Activated CD4-positive, CD25-positive, alpha-beta regulatory T cell treated with anti-CD3 and anti-CD28 coated beads, Interleukin-2, amount 50 U/mL, for 72 hours (primary cell): ENCODE measurements at places on chromosomes 7 and 10.

DNA sequence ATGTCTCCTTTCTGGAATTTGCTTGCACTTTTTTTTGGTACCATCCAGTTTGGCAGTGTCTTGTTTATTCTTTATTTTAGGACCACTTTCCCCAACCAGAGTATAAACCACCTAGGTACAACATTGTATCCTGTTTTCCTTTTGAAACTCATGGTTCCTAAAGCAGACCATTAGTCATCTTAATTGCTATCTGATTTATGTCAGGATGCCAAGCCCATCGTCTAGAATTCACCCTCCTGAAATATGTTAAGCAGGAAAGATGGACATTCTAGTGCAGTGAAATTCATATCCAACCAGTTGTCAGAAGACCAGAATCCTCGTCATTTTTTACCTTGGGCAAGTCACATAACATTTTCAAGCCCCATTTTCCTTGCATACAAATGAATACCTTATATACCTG, 223.6 kb upstream of the KMT2E start:
- DNase-seq: no peak

- DNase-seq: no peak
These were observed 81.0 kb downstream of the CNOT4 start for GRCh38 chr7:135428879-135429278.

- DNase-seq: no peak
These were observed 153.1 kb downstream of the ZNF365 start for GRCh38 chr10:62527019-62527827.

- DNase-seq: no peak
These were observed 662.5 kb downstream of the KCNMA1 start for GRCh38 chr10:76975126-76975525.

GRCh38 chr7:106036004-106036403, 72.9 kb downstream of the CDHR3 start:
- DNase-seq: no peak

DNA sequence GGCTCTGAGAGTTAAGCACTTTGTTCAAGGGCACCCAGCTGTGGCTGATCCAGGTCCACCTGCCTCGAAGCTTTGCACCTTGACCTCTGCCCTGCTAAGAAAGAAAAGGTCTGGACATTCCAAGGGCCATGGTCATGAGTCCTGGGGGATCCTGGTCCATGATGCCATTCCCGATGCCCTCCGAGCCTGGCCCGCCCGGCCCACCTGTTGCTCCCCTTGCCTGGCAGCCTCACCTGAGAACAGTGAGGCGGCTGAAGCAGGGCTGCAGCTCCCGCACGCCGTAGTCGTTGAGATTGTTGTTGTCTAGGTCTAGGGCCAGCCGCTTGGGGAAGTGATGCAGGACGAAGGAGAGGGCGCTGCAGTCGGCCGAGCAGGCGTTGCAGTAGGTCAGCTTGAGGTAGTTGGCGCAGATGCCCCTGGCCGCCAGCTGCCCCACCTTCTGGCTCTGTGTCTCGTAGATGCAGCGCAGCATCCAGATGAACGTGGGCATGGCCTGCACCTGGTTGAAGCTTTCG, 27.5 kb downstream of the NOD1 start:
- no peak for DNase-seq

DNA sequence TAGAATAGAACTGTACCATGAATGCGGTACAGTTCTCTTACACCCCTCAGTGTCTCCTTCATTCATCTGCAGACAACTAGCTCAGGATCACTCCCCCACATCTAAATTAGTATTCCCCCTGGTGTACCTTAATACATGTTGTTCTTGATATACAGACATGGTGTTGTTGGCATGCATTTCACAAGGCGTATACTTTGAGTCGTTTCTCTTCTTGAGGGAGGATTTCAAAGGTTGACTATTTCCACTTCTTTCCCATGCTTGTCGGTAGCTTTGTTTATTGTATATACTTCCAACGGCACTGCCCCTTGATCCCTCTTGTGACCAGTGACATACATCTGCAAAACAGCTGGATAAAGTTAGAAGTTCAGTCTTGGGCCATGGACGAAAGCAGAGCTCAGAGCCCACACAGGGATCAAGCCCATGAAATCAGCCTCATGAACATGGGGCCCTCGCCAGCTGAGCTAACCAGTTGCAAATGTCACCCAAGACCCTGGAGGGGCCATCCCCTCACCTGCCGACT, 8.6 kb downstream of the CPA4 start:
- no peak for DNase-seq

DNA sequence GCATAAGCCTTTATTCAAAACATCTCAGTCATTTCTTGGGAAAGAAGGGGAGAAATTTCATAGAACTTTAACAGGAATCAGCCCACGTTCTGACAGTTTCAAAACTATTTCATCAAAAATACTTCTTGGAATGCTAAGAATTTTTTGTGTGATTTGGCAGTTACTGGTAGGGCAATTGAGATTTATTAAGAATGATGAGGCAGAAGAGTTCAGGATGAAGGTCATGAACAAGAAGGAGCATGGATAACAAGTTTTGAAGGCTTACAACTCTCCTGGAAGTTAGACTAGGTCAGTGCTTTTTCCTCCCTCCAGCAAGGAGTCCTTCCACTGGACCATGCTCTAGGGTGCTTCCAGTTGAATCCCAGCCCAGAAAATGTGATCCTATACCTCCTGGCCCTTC, 569.9 kb downstream of the ANKRD7 start:
- DNase-seq: no peak

- no peak for DNase-seq
These were observed 123.7 kb downstream of the AVL9 start for GRCh38 chr7:32618987-32619386.

GRCh38 chr10:118823256-118823907, 68.6 kb upstream of the CACUL1 start:
- no peak for DNase-seq

DNA sequence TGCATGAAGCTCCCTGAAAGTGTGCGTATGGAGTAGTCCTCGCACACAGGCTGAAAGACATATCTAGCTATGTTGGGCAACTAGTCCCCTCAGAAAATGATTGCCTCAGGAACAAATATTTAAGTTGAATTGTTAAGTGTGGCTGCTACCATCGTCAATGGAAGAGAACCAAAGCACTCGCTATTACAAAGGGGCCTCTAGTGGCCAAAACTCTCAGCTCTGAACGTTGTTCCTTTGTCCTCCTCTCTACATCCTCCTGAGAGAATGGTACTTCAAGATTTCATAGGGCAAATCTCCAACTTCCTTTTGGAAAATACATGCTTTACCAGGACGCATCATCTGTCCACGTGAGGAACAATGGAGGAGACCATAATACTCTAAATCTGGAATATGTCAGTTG, 209.9 kb downstream of the NRG3 start:
- no peak for DNase-seq

DNA sequence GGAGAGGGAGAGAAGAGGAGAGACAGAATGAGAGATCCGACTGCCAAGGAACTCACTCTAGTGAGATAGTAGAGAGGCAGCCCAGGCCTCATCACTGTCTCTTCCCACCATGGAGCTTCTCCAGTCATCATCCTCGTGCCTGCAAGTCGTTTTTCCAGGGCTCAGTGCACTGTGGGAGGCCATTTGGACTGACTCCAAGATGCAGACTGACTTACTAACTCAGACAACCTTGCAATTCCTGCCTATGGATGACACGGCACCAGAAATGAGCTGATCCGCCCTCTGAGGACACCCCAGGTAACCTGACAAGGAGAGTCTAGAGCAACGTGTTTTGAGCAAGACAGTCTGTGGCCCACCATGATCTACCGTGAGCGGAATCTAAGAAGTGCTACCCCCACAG, 154.9 kb downstream of the GLI3 start:
- no peak for DNase-seq

DNA sequence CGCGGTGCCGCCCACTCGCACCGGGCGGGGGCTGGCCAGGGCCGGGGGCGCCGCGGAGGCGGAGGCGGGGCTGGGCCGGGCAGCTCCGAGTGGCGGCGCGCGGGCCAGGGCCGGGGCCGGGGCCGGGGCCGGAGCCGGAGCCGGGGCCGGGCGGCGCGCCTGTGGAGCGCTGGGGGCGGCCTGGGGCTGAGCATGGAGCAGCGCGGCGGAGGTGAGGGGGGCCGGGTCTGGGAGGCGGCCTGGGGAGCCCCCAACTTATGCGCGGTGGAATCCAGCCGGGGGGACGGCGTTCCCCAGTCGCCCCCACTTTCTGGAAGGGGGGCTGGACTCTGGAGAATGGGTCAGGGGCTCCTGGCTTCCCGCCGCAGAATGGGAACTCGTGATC, at the start of gene LZTS2:
LZTS2 (plus strand) TSS at position 67 of the 385 bp plus-strand sequence. CDS start 2,731 bp downstream, outside the sequence.
- DNase-seq: no peak

DNA sequence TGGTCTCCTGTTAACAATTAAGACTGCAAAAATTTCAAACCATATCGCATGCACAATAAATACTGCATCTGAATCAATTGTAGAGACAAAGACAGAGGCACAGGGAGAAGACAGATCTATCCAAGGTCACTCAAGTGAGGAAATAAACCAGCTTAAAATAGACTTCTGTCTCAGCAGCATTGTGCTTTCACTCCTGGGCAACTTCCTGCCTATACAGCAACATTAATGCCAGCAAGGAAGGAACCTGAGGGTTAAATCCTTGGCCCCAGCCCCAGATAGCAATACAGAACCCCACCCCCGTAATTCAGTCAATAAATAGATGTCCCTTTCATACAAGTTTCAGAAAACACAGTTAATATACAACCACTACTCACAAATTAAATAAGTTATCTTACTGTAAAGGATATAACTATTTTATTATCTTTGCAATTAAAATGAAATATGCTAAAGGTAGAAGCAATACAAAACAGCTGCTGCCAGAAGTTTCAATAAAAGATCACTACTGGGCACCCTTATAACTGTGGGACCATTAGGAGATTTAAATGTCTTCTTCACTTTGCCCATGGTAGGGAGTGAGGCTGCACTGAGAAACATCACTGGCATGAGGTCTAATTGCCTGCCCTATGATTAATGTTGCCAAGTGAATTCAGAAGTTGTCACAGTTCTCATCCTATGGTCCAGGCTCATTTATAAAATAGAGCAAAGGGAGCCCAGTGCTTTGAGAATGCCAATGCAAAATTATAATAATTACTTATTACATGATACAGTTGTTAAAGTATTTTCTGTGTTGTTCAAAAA, 49.4 kb downstream of the CAV1 start:
- DNase-seq: no peak

DNA sequence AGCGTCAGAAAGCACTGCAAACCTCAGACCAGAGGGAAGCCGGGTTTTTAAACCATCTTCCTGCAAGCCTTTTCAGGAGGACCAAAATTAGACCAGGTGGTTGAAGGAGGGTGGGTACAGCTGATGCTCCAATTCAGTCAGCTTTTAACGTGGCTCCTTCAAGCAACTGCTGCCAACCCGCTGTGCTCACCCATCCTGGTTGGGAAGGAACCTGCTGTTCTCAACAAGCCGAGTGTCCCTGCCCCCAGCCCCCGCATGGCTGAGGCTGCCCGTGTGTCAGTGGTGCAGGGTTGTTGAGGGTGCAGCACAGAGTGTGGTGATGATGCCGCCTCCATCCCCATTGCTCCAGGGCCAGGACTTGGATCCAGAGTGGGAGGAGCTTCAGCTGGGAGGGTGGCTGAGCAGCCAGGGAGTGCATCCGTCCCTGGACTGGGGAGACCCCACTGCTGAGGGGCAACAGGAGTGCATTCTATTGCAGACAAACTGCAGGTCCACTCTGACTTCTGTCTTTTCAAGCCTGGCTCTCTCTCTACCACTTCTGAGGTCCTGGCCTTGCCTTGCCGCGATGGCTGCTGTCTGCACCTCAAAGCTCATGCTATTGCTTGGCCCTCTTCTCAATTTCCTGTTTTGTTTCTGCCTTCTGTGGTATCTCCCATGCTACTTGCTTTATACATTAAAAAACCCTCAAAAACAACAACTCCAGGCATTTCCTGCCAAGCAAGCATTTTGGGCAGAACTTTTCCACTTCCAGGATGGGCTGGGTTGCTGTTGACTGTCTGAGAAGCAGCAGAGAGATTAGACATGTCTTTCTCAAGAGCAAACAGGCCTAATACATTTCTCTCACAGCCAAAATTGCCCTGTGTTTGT, 134.7 kb downstream of the DNAJB6 start:
- DNase-seq: no peak

- DNase-seq: no peak
These were observed 16.2 kb downstream of the TNS3 start for GRCh38 chr7:47565640-47566250.

DNA sequence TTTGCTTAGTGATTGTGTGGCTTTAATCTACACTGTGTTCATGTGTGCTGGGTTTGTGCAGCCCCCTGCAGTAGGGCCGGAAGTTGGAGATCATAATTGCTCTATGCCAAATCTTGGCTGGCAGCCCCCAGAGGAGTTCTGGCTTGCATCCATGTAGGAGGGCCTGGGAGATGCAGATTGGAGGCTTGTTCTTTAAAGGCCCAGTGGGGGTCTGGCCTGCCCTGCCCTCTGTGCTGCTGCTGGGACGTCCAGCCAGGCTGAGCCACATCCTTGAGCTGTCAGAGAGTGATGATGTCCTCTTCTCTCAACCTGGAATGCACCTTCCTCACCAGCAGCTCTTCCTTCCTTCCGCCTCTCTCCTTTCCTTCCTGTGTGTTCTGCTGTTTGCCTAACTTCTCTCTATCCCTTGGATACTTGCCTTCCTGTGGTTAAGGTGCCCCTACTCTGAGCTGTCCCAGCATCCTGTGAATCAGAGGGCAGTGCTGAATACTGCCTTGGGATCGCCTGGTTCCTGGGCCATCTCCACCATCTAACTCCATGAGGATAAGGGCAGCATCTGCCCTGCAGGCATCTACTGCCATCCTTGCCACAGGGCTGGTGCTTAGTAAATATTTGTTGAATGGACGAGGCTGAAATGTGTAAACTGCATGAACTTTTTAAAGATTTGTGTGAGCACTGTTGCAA, 30.2 kb downstream of the DOCK1 start:
- no peak for DNase-seq

DNA sequence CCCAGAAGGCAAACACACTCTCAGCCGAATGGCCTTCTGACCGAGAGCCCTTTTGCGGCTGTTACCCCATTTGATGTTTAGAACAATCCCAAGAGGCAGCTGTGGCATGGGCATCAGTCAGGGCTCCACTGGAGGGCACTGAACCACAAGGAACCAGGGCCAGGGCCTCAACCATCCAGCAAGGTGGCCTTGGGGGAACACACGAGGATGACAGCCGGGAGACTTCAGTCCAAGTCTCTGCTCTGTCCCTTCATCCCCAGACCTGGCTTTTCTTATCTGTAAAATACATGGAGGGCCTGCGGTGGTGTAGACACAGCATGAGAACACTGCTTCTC, 63.6 kb upstream of the INSIG1 start:
- DNase-seq: no peak

- DNase-seq: no peak
These were observed 70.1 kb upstream of the TCERG1L start for GRCh38 chr10:131381576-131381975.

- no peak for DNase-seq
These were observed 51.5 kb downstream of the DOCK4 start for GRCh38 chr7:112154690-112155089.

DNA sequence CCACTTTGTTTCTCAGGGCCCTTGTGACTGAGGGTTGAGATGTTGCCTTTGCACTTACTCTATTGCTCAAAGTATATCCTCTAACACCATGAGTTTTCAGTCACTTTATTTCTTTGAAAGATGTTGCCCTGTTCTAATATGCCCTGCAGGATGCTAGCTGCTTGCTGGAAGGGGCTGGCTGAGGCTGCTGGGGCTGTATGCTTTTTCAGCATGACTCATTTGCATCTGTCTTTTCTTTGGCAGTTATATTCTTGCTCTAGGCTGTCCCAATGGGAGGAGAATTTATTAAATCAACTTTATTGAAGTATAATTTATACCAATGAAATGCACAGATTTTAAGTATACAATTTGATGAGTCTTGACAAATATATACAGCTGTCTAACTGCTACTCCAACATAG, 157.7 kb downstream of the PLPP4 start:
- no peak for DNase-seq
